Naive thymus-derived CD4-positive, alpha-beta T cell (primary cell): ENCODE measurements at places on chromosomes 3 and 15. TPM values are rescaled to one million over a fixed set of nuclear protein-coding genes. Genes with fewer than 3 reads are reported as not detected.

GOLGA8M gene
- 14.9 TPM for total RNA-seq

SPATA12 gene
- total RNA-seq: not detected in 2 replicates

JMJD7 gene
- 36.4 TPM for total RNA-seq

SATB1 gene
- total RNA-seq: 459 TPM

GATM gene
- 0.73 and 0.89 TPM in 2 replicates for total RNA-seq

GUCA1C gene
- not detected for total RNA-seq

DNA sequence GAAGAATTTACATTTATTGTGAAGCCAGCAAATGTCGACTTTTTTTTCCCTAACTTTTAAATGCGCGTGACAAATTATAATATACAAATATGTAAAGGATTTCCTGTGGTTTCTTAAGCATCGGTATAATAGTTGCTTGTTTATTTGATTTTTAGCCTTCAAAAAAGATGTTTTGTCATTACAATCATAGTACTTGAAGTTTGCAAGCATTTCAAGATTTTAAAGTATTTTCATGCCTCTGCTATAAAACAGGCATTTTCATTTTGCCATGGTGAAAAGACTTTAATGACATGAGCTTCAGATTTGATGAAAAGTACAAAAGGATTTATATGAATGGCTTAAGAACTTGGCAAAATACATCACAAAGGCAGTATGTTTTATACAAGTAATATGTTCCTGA is 9.4 kb upstream of the P2RY12 start:
- DNase-seq: no peak

DNA sequence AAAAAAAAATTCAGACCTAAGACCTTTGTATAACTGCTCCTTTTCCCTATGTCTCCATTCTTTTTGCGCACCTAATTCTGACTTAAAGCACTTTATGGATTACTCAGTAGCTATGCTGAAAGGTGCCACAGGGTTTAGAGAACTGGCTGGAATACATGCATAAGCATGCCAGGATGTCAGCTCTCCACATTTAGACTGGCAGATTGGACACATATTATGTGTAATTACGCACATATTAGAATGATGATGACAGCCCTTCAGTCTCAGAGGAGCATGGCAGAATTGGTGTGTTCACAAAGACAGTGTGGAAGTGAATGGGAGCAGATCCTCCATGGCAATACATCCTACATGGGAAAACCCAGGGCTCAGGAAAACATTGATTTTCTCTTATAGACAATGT is 108.1 kb upstream of the LSAMP start:
- no peak for DNase-seq

DNA sequence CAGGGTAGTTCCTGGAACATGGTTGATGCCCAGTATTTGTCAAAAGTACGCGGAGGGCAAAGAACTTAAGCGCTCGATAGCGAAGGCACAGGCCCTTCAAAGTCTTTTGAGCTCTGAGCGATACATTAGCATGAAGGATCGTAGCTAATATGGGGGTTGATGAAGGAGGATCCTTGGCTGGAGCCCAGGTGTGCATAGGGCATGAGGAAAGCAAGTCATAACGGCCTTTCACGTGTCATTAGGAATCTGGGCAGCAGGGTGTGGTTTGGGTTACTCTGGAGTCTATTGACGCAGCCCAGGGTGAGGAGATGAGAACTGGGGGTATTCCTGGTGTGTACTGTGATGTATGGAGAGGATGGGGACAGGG is 31.7 kb downstream of the SPINK8 start:
- no peak for DNase-seq

GRCh38 chr3:50089609-50089945 is 858 bp downstream of the RBM5 start:
- no peak for DNase-seq

GRCh38 chr3:10726787-10727186 is 89.2 kb upstream of the SLC6A11 start:
- no peak for DNase-seq

DNA sequence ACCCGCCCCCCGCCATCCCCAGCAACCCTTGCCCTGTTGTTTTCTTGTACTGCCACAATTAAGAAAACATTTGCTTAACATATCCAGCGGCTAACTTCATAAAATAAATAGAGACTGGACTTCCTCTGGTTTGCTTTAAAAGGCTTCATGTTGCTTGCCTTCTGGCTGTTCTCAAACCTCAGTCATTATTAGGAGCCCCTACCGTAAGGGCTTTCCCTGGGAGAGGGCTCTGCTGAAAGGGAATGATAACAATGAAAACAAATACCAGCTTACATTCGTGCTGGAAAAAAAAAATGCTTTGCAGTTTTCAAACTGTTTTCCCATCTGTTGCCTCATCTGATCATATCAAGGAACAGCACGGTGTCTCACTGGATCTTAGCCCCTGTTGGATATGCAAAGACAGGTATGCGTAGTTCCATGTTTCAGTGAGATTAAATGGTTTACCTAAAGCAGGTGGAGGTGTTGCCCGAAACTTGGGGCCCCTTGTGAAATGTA is 77.2 kb upstream of the VGLL4 start:
- no peak for DNase-seq

GRCh38 chr15:81091889-81092558 is 42.0 kb upstream of the CFAP161 start:
- DNase-seq: no peak

GRCh38 chr3:62665627-62666437 is 209.4 kb downstream of the CADPS start:
- no peak for DNase-seq

GRCh38 chr3:131620977-131621376 is 118.2 kb upstream of the MRPL3 start:
- no peak for DNase-seq

GRCh38 chr15:98823012-98823458 is 174.7 kb downstream of the IGF1R start:
- no peak for DNase-seq

DNA sequence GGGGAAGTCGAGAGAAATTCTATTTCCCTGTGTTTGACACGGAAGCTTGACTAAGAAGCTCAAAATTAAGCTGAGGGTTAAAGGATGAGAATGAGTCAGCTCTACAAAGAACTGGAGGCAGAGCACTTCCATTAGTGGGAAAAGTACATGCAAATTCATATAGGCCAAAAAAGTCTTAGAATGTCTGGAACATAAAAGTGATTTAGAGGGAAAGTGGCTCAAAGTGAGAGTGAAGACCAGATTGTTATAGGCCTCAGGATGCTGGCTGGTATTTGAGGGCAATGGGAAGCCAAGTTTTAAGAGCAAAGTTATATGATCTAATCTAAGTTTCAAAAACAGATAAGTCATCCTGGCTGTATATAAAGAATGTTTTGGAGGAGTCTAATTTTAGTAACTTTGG is 857.3 kb downstream of the NAALADL2 start:
- no peak for DNase-seq

DNA sequence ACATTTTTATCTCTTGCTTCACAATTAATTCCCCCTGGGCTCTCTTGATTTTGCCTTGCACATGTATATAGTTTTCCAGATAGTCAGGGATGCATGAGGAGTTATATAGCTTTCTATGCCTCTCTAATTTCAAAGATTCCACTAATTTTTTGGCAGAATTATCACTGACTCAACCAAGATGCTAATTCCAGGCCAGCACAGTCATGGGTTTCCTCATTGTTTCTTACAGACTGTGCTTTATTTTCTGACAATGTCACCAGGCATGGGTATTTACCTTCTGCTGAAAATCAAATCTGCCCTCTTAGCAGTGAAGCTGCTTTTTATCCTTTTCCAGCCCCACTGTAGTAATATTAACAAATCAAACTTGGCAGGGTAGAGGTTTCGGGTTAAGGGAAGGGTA is 1520.6 kb upstream of the CADM2 start:
- no peak for DNase-seq

DNA sequence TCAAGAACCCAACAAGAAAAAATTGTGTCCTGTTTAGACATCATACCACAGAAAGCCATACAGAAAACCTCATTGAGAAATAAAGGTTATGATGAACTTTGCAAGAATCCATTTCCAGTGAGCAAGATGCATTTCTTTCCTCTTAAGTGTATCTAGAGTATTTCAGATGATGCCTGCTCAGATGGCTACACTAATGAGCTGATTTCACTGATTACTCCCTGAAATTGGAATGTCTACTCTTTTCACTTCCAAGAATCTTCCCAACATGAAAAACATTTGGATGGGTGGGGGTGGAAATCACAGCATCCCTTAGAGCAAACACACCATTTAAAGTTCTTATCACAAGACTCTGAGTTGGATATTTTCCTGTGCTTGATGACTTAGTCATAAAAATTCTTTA is 41.4 kb upstream of the IL12A start:
- no peak for DNase-seq

DNA sequence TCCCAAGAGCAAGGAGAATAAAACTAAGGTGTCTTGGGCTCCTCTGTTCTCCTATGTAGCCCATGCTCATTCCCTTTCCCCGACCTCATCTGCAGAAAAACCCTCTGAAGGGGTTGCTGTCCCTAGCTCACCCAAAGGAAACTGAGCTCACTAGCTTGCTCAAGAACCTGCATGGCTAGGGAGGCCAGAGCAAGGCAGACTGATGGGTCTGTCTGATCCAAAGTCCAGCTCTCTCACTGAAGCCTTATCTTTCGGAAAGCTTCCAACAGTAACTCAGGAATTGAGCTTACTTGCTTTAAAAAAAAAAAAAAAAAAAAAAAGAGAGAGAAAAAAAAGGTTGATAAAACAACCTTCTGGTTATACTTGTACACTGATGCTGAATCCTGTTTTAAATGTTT is 141.4 kb upstream of the TOPAZ1 start:
- no peak for DNase-seq

DNA sequence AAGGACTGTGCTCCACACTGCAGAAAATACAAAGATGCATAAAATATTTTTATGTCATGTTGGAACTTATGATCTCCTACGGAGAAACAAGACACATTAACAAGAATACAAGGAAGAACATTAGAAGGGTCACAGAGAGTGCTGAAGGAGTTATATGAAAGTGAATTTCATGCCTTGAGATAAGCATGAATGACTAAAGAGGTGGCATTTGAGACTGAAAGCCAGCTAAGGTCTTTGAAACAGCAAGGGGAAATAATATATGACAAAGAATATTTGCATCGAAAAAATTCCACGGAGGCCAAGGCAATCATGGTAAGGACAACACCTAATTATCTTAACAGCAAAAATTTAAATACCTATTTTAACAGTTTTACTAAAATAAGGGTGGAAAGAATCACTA is 12.5 kb downstream of the GSK3B start:
- no peak for DNase-seq

GRCh38 chr3:121545049-121545573 is 677 bp downstream of the POLQ start:
- no peak for DNase-seq

- DNase-seq: no peak
Measured at GRCh38 chr3:191282251-191283185, 46.7 kb upstream of the CCDC50 start.

- DNase-seq: peak; percentile 15
Measured at GRCh38 chr3:42263354-42264346, 2.3 kb downstream of the CCK start.

- no peak for DNase-seq
Measured at GRCh38 chr15:82548700-82549099, 8.4 kb upstream of the RPS17 start.

DNA sequence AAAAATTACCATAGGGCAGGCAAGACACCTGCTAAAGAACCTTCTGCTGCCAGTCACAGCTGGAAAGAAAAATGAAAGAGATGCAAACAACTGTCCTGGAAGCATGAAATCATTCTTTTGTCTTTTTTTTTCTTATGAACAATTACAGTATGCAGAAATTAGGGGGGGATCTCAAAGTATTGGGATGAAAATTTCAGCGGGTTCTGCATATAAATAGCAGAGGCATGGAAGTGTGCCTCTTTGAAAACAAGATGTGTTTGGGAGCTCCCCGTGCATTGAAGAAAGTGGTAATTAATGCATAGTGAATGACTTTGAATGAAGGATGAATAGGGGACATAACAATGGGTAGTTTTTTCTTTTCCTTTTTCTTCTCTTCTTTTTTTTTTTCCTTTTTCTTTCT is 431.2 kb downstream of the SOX2 start:
- no peak for DNase-seq

DNA sequence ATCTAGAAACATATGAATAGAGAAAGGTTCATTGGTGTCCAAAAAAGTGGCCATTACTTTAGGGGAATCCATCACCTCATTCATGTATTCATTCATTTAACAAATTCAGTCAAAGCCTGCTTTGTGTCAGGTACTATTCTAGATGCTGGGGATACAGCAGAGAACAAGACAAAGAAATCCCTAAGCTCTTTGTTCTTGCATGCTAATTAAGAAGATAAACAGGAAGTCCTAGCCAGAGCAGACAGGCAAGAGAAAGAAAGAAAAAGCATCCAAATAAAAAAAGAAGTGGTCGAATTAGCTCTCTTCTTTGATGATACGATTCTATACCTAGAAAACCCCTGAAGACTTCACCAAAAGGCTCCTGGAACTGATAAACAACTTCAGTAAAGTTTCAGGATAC is 12.4 kb upstream of the ZMAT3 start:
- DNase-seq: no peak

GRCh38 chr3:150449169-150449721 is 41.1 kb downstream of the TSC22D2 start:
- no peak for DNase-seq

DNA sequence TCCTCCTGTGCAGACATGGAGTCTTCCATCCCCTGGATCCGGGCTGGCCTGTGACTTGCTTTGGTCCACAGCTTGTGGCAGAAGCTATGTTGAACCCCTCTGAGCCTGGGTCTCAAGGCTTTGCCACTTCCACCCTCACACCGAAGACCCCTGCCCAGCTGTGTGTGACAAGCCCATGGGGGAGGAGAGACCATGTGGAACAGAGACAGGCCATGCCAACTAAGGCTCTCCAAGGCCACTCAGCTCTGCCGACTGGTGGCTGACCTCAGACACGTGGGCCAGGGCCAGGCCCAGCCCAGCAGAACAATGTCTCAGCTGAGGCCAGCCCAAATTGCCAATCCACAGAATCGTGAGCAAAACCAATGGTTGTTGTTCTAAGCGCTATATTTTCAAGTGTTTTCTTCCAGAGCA is 16.4 kb upstream of the CFAP100 start:
- DNase-seq: no peak

GRCh38 chr3:109804697-109805096 is 467.4 kb upstream of the DPPA4 start:
- DNase-seq: no peak

DNA sequence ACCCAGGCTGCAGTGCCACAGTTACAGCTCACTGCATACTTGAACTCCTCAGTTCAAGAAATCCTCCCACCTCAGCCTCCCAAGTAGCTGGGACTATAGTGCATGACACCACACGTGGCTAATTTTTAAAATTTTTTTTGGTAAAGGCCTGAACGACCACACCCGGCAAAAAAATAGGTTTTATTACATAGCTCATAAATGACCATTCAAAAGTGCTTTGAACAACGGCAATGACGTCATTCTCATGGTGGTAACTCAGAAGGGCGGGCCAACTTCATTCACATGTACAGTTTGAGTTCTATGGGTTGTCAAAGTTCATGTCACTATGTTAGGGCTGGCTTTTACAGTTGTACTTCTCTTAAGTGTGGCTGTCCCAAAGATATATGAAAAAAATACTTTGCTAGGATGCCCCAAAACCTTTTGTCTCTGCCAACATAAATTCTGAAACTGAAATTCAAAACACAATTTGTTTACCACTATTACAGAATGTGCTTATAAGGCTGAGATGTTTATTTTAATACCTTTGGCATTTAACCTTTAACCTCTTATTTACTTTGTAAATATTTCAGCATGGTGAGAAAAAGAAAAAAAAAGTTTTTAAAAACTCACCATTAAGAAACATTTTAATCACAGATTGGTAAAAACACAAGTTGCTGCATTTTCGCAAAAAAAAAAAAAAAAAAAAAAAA is 6.2 kb downstream of the MYO1E start:
- no peak for DNase-seq

GRCh38 chr15:93399121-93399520 is 310.1 kb upstream of the RGMA start:
- DNase-seq: no peak
